ENCODE measurements at places on chromosomes 4 and X. TPM values are rescaled to one million over a fixed set of nuclear protein-coding genes. Genes with fewer than 3 reads are reported as not detected.

GRCh38 chrX:49919617-49920016 lies 2.8 kb upstream of the CLCN5 start:
- no peak overlapping the region for H3K27ac ChIP-seq
- H3K36me3 ChIP-seq, result no peaks in the 10 kb centered on the region
- no peak overlapping the region for H3K4me3 ChIP-seq
- no peak for DNase-seq

- H3K4me1 ChIP-seq, result no peaks in the 10 kb centered on the region
- H3K27ac ChIP-seq, result no peak overlapping the region
- H3K27me3 ChIP-seq, result no peaks in the 10 kb centered on the region
- H3K4me3 ChIP-seq, result no peak overlapping the region
These were observed 1521.3 kb upstream of the AGA start for GRCh38 chr4:178963446-178964045.

The ITIH6 gene
- not detected for total RNA-seq

DNA sequence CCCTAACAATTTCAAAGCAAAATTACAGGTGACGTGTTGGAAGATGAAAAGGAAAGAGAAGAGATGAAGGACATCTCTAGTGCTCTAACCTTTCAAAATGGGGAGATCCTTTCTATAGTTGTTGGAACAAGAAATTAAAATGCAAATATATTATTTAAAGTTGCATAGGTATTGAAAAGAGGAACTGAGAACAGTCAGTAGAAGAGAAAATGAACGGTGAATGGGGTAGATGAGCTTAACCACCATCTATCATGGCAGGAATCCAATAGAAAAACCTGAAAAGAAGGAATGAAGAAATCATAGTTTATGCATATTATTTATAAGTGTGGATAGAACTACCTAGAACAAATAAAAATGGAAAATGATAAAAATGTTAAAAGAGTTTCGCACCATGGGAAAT lies 42.0 kb downstream of the ANXA5 start:
- no peaks in the 10 kb centered on the region for H3K27me3 ChIP-seq
- no peak overlapping the region for H3K27ac ChIP-seq
- no peaks in the 10 kb centered on the region for H3K36me3 ChIP-seq

The SLITRK4 gene
- total RNA-seq, result not detected

- H3K27ac ChIP-seq, result no peak overlapping the region
- no peaks in the 10 kb centered on the region for H3K4me1 ChIP-seq
- no peak for DNase-seq
- no peaks in the 10 kb centered on the region for H3K36me3 ChIP-seq
- H3K4me3 ChIP-seq, result no peak overlapping the region
These were observed 3.6 kb downstream of the SLC10A6 start for GRCh38 chr4:86845593-86845992.

DNA sequence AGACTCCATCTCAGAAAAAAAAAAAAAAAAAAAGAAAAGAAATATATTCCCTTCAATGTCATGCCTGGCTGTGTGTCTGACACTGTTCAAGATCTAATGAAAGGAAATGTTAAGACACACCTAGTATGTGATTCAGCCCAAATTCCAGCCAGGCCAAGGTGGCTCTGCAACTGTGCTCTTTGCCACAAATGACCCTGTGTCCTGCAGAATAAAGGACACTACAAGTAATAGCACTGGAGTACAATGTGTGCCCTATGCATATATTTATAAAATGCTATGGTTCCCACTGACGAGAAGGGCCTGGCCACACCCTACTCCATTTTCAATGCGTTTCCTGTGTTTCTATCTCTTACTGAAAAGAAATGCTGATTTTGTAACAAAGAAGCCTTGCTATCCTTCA lies 98.0 kb upstream of the SORBS2 start:
- no peak for DNase-seq
- H3K4me1 ChIP-seq, result no peaks in the 10 kb centered on the region
- H3K27ac ChIP-seq, result no peak overlapping the region
- H3K4me3 ChIP-seq, result no peak overlapping the region
- H3K27me3 ChIP-seq, result no peaks in the 10 kb centered on the region
- no peaks in the 10 kb centered on the region for H3K36me3 ChIP-seq

GRCh38 chr4:164926301-164926700 lies 49.3 kb downstream of the APELA start:
- DNase-seq, result no peak
- no peak overlapping the region for H3K27ac ChIP-seq
- H3K36me3 ChIP-seq, result no peaks in the 10 kb centered on the region
- H3K4me3 ChIP-seq, result no peak overlapping the region

DNA sequence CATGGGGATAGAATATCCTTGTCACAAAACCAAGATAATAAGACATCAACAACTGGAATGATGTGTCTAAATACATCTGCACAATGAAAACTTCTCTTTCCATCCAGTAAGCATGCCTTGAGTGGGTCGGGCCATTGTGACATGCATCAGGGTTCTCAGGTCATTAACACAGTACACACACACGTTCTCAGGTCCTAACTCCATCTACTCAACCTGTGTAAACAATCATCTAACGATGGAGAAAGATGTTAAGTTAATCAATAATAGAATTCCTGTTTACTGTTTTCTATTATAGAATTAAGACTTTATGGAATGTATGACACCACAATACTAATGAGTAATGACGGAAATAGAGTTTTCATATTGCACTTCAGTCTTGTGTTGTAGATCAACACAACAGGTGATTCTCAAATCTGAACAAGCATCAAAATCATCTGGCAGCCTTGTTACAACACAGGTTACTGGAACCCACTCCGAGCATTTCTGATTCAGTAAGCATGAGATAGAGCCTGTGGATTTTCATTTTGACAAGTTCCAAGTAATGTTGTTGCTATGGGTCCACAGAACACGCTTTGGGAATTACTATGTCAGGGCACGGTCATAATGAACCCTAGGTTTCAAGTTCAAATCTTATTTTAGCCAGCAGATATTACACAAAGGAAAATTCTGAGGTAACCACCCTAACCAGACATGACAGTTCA lies 315.8 kb upstream of the TEX13C start:
- H3K36me3 ChIP-seq, result no peaks in the 10 kb centered on the region
- H3K27ac ChIP-seq, result no peak overlapping the region
- no peak for DNase-seq
- no peak overlapping the region for H3K4me3 ChIP-seq
- H3K4me1 ChIP-seq, result no peaks in the 10 kb centered on the region
- H3K27me3 ChIP-seq, result no peaks in the 10 kb centered on the region

The LRIT3 gene
- total RNA-seq, result 0.33 TPM

DNA sequence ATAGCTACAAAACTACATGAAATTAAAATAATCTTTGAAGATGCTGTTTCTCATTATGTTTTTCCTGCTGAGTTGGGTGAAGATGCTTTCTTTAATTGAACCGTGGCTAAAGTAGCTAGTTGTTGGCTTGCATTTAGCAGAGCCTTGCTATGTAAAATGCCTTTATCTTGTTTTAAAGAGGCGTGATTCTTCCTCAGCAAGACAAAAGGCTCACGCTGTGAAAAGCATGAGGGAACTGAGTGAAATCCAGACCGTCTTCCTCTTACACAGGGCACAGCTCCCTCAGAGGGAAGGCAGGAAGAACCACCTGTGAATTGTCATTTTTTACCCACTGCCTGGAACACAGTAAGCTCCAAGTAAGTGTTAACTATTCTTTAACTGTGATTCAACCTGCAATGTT lies 39.0 kb upstream of the ZNF518B start:
- no peak overlapping the region for H3K27ac ChIP-seq
- H3K4me1 ChIP-seq, result no peaks in the 10 kb centered on the region
- H3K27me3 ChIP-seq, result no peaks in the 10 kb centered on the region
- DNase-seq, result no peak
- no peak overlapping the region for H3K4me3 ChIP-seq
- no peaks in the 10 kb centered on the region for H3K36me3 ChIP-seq

DNA sequence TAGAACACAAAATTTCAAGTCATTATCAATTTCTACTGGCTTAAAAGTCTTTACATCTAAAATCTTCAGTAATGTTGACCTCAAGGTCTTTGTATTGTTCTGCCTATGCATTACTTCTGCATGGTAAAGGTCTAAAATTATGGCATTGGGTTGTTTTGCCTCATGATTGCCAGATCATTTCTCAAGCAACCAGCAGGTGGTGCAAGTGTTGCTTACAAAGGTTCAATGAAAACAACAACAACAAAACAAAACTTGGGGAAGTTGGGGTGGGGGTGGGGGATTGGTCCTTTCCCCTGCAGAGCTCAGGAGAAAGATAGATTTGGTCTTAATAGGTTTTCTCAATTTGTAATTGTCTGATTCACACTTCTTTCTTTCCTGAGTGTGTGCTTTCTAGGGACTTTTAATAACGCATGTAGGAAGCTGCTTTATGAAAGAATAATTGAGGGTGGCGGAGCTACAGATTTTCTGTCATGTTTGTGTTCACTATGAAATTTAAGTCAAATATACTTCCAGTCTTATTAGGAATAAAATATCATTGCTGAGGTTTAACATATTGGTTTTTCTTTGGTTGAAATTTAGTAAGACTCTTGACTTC lies 145.1 kb downstream of the COL4A5 start:
- DNase-seq, result no peak
- no peaks in the 10 kb centered on the region for H3K4me1 ChIP-seq
- H3K27ac ChIP-seq, result no peak overlapping the region
- no peaks in the 10 kb centered on the region for H3K36me3 ChIP-seq

The STBD1 gene
- 3.6 TPM for total RNA-seq

The ADAMTS3 gene
- total RNA-seq, result not detected

The PCDH18 gene
- 0.20 TPM for total RNA-seq

- DNase-seq, result no peak
- no peak overlapping the region for H3K4me3 ChIP-seq
- no peaks in the 10 kb centered on the region for H3K4me1 ChIP-seq
- H3K27ac ChIP-seq, result no peak overlapping the region
These were observed 51.1 kb downstream of the COL25A1 start for GRCh38 chr4:109251396-109251795.

The NPNT gene
- total RNA-seq, result not detected

The EDNRA gene
- total RNA-seq, result not detected

The ADH1A gene
- total RNA-seq, result not detected

- H3K4me3 ChIP-seq, result no peak overlapping the region
- H3K27me3 ChIP-seq, result no peaks in the 10 kb centered on the region
- DNase-seq, result no peak
- H3K4me1 ChIP-seq, result no peaks in the 10 kb centered on the region
- H3K27ac ChIP-seq, result no peak overlapping the region
These were observed 80.9 kb upstream of the MSANTD1 start for GRCh38 chr4:3168029-3168428.

DNA sequence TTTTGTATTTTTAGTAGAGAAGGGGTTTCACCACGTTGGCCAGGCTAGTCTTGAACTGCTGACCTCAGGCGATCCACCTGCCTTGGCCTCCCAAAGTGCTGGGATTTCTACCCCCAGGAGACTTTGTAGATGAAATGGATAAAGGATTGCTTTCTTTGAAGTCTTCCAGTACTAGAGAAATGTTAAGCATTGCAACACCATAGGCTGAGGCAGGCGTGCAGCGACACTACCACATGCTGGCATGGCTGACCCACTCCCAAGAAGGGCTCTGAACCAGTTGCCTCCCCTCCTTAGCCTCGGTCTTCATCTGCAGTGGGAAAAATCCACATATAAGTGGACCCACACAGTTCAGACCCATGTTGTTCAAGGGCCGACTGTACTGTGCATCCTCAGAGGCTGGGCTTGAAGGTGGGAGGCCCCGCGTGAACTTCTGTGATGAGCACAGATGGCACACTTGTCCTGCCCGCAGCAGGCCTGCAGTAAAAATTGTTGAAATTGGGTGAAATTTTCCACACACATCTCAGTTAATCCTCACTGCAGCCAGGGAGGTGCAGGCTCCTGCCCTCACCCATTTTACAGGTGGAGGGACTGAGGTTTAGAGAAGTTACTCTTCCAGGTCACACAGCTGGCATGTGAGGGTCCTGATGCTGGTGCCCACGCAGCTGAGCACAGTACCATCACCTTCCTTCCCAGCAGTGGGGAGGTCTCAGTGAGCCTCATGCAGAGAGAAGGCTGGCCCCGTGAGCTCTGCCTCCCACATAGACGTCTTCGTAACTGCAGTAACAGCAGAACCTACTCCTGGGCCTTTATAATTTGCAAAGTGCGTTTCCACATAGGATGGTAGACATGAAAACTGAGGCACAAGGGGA lies 35.5 kb downstream of the HTRA3 start:
- no peaks in the 10 kb centered on the region for H3K36me3 ChIP-seq
- no peaks in the 10 kb centered on the region for H3K27me3 ChIP-seq
- no peak overlapping the region for H3K4me3 ChIP-seq
- H3K27ac ChIP-seq, result no peak overlapping the region

The MAGEE1 gene
- total RNA-seq, result 10.5 TPM

DNA sequence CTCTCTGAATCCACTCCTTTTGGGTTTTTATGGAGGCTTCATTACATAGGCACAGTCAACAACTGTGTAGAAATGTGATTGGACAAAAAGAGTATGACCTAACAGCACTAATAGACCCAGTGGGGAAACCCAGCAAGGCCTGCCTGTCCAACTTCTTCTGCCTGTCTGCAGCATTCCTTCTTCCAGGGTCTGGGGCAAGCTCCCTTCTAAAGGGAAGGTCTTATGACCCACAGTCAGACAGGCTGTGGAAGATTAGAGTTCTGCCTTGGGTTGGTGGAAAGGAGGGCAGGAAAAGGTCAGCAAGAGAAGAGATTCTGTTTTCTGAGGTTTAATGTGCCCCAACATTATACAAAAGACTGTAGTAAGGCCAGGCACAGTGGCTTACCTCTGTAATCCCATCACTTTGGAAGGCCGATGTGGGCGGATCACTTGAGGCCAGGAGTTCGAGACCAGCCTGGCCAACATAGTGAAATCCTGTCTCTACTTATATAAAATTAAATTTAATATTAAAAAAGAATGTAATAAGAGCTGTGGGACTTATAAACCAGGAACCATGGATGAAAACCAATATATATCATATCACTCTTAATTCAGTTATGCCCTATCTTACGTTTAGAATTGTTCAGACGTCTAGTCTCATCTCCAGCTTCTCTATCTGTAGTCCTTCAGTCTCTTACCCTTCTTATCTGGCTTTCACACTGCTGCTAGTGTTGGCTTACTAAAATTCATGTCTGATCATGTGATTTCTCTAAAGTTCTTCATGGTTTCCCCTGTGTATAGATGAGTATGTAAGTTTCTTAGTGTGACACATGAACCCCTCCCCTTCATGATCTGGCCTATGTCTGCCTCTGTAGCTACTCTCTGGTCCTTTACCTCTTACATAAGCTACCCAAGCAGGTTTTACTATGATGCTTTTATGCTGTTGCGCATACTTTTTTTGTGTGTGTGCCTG lies 6.2 kb downstream of the CLCN3 start:
- no peaks in the 10 kb centered on the region for H3K27me3 ChIP-seq
- H3K4me1 ChIP-seq, result peaks cover 18% of the 10 kb centered on the region
- no peak overlapping the region for H3K4me3 ChIP-seq
- no peak overlapping the region for H3K27ac ChIP-seq

The RNF175 gene
- total RNA-seq, result 0.67 TPM

DNA sequence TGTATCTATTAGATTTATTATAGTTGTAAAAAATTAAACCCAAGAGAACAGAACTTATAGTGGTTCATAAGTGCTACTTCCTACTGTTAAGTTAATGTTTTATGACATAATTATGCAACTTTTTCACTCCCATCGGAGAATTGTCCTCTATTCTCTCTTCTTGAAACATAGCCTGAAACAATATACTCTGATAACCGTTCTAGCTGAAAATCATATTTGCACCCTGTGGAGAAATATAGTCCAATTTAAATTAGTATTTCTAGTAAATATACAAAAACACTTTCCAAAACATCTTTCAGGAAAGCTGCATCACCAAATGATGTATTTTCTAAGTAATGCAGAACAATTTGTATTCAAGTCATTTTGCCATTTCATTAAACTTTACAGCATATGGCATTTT lies 586.4 kb downstream of the PRR32 start:
- H3K4me3 ChIP-seq, result no peak overlapping the region
- no peaks in the 10 kb centered on the region for H3K36me3 ChIP-seq
- DNase-seq, result no peak
- no peaks in the 10 kb centered on the region for H3K27me3 ChIP-seq
- no peaks in the 10 kb centered on the region for H3K4me1 ChIP-seq

The AFF2 gene
- 0.90 TPM for total RNA-seq

The DRP2 gene
- not detected for total RNA-seq

The UFSP2 gene
- total RNA-seq, result 30.3 TPM

Measured in CD4-positive, alpha-beta memory T cell (primary cell).